NCI-H526 treated with DMSO at 0.1 percent for 48 hours (cell line): ENCODE measurements at places on chromosomes 3 and 15.

GRCh38 chr3:102104033-102104432, 254.7 kb downstream of the NFKBIZ start:
- DNase-seq, result no peak

GRCh38 chr3:99874237-99875002, 56.8 kb downstream of the CMSS1 start:
- DNase-seq, result no peak

GRCh38 chr15:90677807-90678790, 39.0 kb upstream of the BLM start:
- DNase-seq, result no peak

DNA sequence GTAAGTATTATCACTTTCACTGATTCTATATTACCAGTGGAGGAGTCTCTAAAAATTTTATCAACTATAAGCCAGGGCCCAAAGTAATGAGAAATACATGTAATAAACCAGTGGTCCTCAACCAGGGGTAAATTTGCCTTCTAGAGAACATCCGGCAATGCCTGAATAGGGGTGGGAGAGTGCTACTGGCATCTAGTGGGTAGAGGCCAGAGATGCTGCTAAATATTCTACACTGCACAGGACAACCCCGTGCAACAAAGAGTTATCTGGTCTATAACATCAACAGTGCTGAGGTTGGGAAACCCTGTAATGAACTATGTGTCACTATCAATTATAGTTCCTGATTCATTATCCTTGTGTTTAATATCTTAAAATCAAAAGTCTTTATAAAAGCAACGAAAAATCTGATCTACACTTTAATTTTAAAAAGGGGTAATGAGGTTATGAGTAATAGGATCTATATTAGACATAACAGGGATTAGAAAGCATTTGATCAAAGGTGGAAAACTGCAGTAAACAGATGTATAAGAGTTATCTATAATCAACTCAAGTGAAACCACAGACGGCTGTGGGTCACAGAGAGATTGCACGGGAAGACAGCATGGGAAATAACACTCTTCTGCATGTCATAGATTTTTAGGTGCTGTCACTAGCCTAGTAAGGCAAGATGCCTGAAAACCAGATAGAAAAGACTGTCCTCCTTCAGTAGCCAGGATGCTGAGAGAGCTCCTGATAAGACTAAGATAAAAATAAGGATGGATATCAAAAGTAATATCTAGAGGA, 2.0 kb downstream of the LYSMD2 start:
- no peak for DNase-seq

DNA sequence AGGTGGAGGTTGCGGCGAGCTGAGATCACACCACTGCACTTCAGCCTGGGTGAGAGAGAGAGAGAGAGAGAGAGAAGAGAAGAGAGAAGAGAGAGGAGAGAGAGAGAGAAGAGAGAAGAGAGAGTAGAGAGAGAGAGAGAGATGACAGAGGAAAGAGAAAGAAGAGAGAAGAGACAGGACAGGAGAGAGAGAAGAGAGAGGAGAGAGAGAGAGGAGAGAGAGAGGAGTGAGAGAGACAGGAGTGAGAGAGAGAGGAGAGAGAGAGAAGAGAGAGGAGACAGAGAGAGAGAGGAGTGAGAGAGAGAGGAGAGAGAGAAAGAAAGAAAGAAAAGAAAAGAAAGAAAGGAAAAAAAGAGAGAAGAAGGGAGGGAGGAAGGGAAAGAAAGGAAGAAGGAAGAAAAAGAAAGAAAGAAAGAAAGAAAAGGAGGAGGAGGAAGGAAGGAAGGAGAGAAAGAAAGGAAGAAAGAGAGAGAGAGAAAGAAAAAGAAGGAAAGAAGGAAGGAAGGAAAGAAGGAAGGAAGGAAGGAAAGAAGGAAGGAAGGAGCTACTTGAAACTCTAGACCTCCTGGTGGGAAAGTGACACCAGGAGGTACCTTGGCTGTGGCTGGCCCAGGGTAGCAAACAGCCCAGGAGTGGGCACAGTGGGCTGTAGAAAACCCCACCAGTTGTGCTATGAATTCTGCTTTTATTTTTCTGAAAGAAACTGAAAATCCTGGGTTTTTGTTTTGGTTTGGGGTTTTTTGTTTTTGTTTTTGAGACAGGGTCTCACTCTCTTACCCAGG, 88.0 kb downstream of the CCNL1 start:
- DNase-seq, result no peak

GRCh38 chr3:193545304-193545703, 9.4 kb downstream of the ATP13A4 start:
- DNase-seq, result no peak

- no peak for DNase-seq
Observed at GRCh38 chr3:57688291-57688690, 4.6 kb downstream of the DENND6A start.

- DNase-seq, result no peak
Observed at GRCh38 chr3:71244153-71244825, 339.2 kb downstream of the FOXP1 start.

DNA sequence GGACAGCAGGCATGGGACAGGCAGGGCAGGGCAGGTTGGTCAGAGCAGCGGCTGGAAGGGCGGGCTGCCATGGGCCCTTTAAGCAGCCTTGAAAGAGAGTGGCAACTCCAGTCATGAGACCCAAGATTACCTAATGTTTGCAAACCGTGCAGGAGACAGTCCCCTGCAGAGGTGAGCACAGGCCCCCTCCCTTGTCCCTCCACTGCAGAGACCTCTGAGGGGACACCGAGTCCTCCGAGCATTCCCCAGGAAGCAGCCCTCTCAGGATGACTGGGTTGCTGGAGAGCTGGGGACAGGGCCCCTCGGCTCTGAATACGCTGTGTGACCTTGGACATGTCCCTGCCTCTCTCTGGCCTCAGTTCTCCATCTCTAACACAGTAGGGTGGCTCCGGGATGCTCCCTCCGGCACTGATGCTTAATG, 81.4 kb downstream of the IQSEC1 start:
- DNase-seq, result no peak

DNA sequence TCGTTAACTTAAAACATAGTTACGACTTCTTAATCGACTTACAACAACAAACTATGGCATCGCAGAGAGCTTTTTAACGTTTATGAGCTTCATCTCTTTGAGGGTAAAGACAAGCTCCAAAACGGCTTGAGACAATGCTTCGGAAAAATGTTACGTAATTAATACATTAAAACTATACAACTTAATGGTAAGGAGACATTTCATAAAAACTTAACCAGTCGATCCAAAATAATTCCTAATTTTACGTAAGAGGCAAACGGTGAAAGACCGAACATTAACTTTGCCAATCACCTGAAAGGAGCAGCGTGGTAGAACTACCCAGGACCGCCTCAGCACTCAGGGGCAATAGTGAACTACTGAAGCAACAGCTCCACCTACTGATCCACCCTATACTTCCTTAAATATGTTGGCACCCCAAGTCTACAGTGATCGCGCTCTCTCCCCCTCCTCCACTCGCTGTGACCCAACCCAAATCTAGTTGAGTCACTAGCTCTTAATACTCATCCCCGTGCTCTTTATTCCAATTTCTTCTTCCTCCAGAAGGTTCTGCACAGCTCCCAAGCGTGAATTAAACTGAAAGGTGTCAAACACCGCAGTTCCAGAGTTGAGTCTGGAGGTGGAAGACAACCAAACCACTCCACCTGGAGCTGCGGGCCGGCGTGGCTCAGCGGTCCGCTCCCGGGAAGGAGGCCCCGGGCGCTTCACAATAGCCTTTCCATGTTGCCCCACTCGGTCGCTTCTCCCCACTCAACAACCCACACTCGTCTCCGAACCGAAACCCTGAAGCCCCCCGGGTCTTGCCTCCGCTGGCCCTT, 901 bp downstream of the NAA50 start:
- DNase-seq, result peak; percentile 62

- no peak for DNase-seq
Observed at GRCh38 chr3:151935446-151935845, 62.0 kb downstream of the SUCNR1 start.

GRCh38 chr3:84985795-84986194, 27.0 kb downstream of the CADM2 start:
- DNase-seq, result no peak

DNA sequence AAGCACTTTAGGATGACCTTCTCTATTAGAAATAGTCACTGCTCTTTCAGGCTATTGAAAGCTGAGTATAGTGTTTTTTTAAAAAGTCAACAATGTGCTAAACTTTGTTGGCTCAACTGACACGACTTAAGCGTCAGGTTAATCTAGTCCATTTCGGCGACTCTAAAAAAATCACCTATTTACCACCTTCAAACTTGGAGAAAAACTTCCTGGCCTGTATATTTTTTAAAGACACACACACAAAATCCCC, 517.8 kb downstream of the FOXP1 start:
- DNase-seq, result no peak

- DNase-seq, result no peak
Observed at GRCh38 chr3:183699238-183699947, 1.8 kb downstream of the YEATS2 start.

DNA sequence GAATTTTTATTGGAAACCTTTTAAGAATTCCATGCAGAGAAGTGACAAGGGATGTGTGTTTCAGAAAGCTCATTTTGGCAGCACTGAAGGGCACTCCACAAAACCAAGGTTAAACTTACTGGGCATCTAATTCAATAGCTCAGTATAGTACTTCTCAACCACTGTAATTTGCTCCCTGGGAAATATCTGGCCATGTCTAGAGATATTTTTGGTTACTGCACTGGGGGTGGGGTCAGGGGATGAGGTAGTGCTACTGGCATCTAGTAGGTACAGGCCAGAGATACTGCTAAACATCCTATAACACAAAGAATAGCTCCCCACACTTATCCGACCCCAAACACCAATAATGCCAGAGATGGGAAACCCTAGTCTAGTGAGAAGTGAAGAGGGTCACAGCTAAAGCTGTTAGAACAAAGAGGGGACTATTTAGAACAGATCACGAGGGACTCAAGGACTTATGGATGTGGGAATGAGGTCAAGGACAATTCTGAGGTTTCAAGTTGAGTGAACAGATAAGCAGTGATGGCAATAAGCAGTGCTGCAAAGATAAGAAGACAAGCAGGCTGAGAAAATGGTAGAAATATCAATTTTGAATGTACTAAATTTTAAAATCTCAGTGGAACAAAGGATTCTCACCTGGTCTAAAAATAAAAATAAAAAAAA, 3.2 kb downstream of the MRPL46 start:
- no peak for DNase-seq

GRCh38 chr15:85906640-85907039, 111.9 kb upstream of the KLHL25 start:
- DNase-seq, result no peak

- DNase-seq, result no peak
Observed at GRCh38 chr3:194140520-194141414, 4.8 kb downstream of the HES1 start.

DNA sequence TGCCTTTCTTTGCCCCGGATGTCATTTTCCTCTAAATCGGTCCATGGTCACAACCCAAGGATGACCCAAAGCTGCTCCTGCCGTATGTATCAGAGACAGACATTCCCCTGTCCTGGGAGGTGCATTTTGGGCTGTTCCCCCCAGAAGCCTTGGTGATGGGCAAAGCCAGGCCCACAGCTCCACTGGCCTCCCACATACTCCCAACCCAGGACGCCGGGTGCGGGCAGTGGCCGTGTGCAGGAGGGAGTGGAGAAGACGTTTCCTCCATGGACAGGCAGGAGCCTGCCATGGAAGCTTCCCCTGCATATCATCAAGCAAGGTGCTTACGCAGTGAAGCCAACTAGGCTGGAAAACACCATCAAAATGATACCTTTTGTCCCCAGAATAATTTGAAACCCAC, 175.0 kb downstream of the ATP10A start:
- DNase-seq, result no peak

DNA sequence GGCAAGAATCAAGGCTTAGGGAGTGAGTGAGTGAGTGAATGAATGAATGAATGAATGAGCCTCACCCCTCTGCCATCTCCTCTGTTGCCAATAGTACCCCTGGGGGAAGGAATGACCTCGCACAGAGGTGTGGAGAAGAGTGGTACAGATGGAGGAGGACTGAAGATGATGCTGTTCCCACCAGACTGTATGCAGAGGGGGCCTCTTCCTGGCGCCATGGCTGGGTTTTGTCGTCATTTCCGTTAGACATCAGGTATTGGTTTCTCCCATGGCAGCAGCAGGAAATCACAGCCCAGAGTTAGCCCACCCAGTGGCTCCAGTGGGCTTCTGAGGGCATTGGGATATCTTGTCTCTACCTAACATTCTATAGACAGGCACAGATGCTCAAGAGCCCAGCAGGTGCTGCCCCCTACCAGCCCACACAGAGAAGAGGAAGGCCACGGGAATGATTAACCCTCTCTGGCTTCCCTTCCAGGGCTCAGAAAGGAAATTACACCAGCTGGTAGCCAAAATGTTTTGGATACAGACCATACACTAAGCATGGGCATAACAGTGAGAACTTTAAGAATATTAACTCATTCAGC, 109.8 kb upstream of the SLC6A11 start:
- DNase-seq, result peak; percentile 2

GRCh38 chr3:16404349-16404895, 109.1 kb downstream of the RFTN1 start:
- DNase-seq, result no peak
